Activated CD4-positive, alpha-beta T cell treated with anti-CD3 and anti-CD28 coated beads, Interleukin-2, amount 50 U/mL, for 48 hours (primary cell): ENCODE measurements at places on chromosomes 11 and 22.
A peak's percentile ranks its signal among the peaks of the same experiment; 100 is the strongest.

- DNase-seq = no peak
Measured at GRCh38 chr11:112355726-112356125, 95.1 kb upstream of the PLET1 start.

GRCh38 chr11:27912916-27913315, 195.0 kb downstream of the KIF18A start:
- no peak for DNase-seq

DNA sequence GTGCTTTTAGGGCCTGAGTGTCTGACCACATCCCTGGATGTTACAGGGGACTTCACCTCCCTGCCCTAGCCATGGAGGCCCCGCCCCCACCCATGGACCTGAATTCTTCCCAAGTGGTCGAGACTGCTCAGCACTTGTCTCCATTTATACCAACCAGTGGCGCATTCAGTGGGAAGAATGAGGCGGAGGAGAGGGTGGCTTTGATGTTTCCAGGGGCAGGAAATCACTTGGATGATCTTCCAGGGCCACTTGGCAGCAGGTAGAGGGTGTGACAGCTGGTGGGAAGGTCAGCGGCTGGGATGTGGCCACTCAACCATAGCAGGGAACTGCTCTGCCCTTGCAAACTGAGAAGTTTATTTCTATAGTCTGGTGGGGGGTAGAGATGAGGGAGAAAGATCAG, 155.1 kb upstream of the BLID start:
- DNase-seq = no peak

DNA sequence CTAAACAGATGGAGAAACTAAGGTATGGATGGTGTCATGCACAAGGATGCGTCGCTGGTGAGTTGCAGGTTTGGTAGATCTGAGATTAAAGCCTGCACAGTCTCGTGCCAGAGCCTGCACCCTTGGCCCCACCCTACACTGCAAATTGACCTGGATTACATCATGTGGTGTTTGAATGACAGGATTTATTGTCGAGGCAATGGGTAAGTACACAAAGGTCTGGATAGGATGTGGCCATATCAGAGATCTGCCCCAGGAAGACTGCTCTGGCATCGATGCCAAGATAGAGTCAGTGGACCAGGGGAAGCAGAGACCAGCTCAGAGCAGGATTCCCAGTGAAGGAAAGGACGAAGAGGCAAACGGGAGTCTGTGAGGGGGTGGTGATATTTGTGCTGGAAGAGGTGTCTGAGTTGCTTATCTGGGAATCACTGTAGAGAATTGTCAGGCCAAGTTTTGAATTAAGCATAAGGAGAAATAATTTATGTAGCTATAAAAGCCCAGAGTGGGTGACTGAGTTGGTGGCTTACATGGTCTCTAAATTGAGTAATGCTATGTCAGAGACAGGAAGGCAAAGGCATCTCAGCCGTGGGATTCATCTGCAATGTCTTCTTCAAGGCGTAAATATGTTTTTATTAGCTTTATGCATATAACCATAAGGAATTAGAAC, 499.6 kb upstream of the B3GAT1 start:
- no peak for DNase-seq

DNA sequence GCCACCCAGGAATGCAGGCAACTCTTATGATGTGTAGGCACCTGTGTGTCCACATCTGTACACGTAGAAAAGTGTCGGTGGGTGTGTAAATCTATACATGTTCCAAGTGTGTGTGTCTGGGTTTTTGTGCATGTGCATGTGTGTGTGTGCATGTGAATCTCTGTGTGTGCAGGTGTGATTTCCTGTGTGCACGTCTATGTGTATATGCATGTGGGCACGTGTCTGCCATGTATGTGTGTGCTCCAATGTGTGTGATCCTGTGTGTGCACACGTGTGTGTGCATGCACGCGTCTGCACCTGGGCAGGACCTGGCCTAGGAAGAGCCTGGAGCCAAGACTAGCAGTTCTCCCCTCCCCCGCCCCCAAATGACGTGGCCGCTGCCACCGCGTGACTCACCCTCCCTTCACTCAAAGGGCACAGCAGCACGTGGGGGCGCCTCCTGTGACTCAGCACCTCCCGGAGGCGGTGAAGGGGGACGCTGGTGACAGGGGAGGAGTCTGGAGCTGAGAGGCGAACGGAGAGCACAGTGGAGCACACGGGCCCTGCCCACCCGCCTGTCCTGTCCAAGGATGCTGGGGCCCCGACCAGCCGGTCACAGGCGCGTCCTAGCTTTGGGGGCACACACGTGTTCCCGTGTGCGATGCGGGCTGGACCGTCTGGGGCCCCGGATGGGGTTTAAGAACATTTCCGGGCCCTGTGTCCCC, 10.1 kb downstream of the PIM3 start:
- DNase-seq = peak; percentile 96

- DNase-seq = peak; percentile 91
Measured at GRCh38 chr11:46617134-46617971, at the start of the genes ATG13 and HARBI1. Gene ATG13 (plus strand): TSS chr11:46617553. CDS start chr11:46644292, 26,739 bp downstream. Gene HARBI1 (minus strand): TSS chr11:46617227. CDS start chr11:46616237, 990 bp downstream.

DNA sequence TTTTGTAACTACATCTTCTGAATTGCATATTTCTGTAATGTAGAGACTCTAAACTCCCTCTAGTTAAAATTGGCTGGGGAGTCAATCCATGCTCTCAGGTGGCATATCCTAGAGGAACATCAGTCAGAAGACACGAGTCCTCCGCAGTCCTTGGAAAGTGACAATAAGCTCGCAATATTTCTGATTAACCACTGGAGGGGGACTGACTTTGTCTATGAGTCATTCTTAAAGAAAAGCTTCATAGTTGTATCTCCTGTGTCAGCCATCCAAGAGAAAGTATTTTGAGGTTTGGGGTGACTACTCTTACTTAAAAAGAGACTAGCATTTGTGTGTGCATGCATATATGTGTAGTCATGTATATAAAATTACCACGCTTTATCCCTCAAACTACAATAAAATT, 60.2 kb downstream of the SLN start:
- no peak for DNase-seq

- no peak for DNase-seq
Measured at GRCh38 chr22:32967386-32968101, 90.6 kb downstream of the SYN3 start.

GRCh38 chr11:112613051-112613972, 347.9 kb upstream of the NCAM1 start:
- DNase-seq = no peak

GRCh38 chr22:29069463-29069862, 3.4 kb upstream of the KREMEN1 start:
- DNase-seq = no peak

- no peak for DNase-seq
Measured at GRCh38 chr11:34300026-34300925, 57.5 kb downstream of the ABTB2 start.

GRCh38 chr11:103842191-103842590, 194.2 kb upstream of the DDI1 start:
- no peak for DNase-seq

- DNase-seq = no peak
Measured at GRCh38 chr11:44760917-44761550, 34.3 kb downstream of the TSPAN18 start.

DNA sequence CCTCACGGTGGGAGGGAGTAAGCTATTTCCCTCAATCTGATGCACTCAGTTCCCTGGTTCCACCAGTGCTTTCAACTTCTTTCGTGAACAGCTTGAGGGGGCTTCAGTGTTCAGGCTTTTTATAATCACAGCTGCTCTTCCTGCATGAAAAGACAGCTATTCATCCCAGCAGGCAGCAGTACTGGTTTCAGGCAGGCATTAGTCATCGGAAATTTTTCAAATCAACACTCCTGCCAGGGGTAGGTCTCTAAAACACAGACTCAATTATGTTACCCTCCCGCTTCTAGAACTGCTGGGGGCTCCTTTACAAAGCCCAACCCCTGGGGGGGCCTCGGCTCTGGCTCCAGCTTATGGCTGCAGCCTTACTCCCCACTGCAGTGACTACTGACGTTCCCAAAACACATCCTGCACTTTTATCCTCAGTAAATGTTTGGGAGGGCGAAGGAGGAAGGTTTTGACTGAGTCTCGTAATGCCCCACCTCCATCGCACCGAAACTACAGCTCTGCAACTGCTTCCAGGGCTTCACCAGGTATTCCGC, 5.8 kb downstream of the POLDIP3 start:
- DNase-seq = no peak

- no peak for DNase-seq
Measured at GRCh38 chr11:72609476-72609875, 64.7 kb downstream of the PDE2A start.

DNA sequence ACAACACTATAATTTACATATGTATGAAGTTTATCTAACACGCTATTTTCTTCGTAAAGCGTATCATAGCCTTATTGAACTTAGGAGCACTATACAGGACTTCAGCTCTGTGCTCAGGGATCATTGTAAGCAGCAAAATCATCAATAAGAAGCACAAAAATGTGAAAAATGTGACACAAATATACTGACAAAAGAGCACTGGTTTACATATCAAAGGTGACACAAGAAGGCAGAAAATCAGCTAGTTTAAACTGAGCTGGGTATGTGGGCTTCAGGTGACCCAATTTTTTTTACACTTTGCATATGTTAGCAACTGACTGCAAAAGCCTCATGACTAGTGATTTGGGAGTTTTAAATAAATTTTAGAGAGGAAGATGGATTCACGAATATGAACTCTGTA, 215.2 kb upstream of the CHORDC1 start:
- DNase-seq = no peak

DNA sequence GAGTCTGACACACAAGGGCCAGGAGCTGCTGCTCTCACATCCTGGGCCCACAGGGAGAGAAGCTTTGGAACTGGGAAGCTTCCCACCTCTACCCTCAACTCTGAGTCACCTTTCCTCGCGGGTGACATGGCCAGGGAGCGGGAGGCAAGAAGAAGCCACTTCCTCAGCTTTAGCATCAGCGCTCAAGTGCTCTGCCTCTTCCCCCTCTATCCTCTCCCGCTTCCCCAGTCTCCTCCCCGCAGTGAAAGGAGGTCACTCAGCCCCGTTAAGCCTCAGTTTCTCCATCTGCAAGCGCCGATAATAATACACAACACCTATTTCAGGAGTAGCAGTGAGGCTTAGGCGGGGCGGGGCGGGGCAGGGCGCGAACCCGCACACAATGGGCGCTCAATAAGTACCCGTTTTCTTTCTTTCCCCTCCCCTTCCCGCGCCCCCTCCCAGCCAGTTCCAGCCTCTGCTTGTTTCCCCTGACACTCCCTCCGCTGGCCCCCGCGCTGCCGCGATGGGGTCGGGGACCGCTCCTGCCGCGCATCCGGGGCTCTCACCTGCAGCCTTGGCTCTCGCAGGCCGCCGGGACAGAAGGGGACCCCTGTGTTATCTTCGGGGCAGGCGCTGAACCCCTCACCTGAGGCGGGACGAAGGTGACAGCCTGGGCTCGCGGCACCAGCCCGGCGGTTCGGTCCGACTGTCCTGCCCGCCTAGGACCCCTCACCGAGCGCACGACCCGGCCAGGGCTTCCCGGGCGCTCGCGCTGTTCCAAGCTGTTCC, 892 bp downstream of the GDPD5 start:
- peak; percentile 37 for DNase-seq

DNA sequence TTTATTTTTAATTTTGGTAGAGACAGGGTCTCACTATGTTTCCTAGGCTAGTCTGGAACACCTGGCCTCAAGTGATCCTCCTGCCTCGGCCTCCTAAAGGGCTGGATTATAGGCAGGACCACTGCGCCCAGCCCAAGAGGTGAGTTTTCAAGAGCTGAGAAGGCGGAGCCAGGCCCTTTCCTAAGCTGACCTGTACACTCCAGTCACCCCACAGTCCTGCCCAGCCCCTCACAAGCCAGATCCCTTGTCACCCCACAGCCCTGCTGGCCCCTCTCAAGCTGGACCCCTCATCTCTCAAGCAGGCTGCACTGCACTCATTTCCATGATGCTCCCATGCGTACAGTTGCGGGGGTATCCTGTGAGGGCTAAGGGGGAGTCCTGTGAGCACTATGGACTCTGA, 2.9 kb downstream of the DENND6B start:
- DNase-seq = no peak

GRCh38 chr22:46150034-46150654, at the start of gene PPARA:
Gene PPARA (plus strand): TSS chr22:46150526. CDS start chr22:46198384, 47,858 bp downstream.
- DNase-seq = peak; percentile 90

DNA sequence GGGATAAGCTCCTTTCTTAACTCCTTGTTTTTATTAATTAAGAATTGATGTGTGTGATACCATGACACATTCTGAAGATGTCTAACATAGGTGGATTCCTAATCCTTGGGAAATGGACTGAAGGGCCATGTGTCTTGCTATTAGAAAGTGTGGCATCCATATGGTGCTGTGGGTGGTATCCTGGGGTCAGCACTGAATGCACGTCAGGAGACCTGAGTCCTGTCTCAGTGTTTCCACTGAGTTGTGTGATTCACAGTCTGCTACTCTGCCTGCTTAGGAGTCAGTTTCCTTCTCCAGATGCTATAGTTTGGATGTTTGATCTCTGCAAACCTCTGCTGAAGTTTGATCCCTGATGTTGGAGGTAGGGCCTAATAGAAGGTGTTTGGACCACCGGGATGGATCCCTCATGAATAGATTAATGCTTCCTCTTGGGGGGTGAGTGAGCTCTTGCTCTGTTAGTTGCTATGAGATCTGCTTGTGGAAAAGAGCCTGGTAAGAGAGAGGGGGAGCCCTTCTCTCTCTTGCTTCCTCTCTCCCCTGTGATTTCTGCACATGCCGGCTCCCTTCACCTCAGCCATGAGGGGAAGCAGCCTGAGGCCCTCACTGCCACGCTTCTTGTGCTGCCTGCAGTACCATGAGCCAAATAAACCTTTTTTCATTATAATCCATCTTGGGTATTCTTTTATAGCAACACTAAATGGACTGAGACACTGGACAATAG, 666.5 kb downstream of the NTM start:
- DNase-seq = no peak

GRCh38 chr11:96229354-96229977, 113.5 kb downstream of the MAML2 start:
- no peak for DNase-seq

GRCh38 chr11:1930462-1930830, 10.9 kb downstream of the TNNT3 start:
- DNase-seq = no peak

DNA sequence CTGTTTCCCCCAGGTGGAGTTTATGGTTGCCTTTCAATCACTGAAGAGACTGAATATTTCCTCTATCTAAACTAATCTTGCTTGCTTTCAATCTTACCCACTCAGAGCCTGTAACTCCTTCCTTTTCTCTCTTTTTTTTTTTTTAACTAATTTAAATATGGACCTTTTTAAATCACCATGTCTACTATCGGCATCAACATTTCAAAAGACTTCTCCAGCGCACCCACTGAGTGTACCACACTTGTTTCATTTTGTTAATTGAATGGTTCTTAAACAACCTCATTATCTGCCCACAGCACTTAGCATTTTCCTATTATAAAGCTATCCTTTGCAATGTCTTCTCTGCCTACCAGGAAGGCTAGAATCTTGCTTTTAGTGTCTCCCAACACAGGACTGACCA, 1212.5 kb downstream of the LRRC4C start:
- DNase-seq = no peak

GRCh38 chr11:57479911-57480310, 19.6 kb downstream of the RTN4RL2 start:
- DNase-seq = no peak

DNA sequence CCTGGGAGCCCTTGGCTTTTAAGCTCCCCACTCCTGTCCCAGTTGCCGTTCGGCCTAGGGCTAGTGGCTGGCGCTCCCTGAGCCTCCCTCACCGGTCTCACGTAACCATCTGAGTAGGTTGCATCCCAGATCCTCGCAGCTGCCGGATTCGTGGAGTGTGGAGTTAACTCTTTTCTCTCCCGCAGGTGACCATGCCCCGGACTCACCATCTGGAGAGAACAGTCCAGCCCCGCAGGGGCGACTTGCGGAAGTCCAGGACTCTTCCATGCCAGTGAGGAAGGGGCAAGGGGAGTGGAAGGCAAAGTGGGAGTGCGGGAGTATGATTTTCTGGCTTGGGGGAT, 902 bp downstream of the MUS81 start:
- no peak for DNase-seq

GRCh38 chr11:68550485-68550817, 89.9 kb downstream of the PPP6R3 start:
- DNase-seq = peak; percentile 48
